ENCODE measurements at places on chromosomes 5 and 9.

DNA sequence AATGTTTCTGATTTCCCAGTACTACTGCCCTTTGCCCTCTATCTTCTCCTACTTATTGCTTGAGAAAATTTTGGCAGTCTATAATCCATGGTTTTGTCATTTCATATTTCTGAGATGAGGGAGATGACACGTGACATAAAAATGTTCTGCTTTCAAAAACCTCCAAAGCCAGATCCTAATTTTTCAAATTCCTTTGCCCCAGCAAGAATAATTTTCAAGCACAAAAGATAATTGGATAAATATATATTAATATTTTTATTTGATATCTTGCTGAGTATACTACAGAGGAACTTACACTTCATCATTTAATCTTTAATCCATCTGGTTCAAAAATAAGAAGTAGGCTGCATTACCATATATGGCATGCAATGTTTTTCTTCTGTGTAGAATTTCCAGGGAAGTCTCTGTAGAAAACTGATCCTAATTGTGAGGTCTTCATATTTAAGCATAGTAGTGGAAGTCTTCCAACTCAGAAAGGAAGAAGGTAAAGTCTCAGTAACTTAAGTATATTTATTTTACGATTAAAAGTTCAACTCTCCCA, 1738.8 kb downstream of the EFNA5 start:
- H3K27me3 ChIP-seq = no peaks in the 10 kb centered on the region
- H3K4me3 ChIP-seq = no peak overlapping the region
- no peak for DNase-seq
- H3K36me3 ChIP-seq = no peaks in the 10 kb centered on the region
- H3K27ac ChIP-seq = peak overlapping the region; percentile 23

GRCh38 chr9:16289639-16290038, 580.8 kb downstream of the BNC2 start:
- H3K4me1 ChIP-seq = no peaks in the 10 kb centered on the region
- no peak overlapping the region for H3K27ac ChIP-seq
- no peak for DNase-seq

- H3K27me3 ChIP-seq = no peaks in the 10 kb centered on the region
- DNase-seq = no peak
- H3K4me1 ChIP-seq = no peaks in the 10 kb centered on the region
- H3K4me3 ChIP-seq = no peak overlapping the region
- no peak overlapping the region for H3K27ac ChIP-seq
Observed at GRCh38 chr5:16702964-16703363, 86.2 kb upstream of the RETREG1 start.

GRCh38 chr9:106314476-106314875, 548.5 kb upstream of the ZNF462 start:
- H3K4me3 ChIP-seq = no peak overlapping the region
- no peaks in the 10 kb centered on the region for H3K36me3 ChIP-seq
- no peaks in the 10 kb centered on the region for H3K27me3 ChIP-seq
- H3K27ac ChIP-seq = no peak overlapping the region
- no peaks in the 10 kb centered on the region for H3K4me1 ChIP-seq
